ENCODE measurements at places on chromosomes 3 and 15.

- no peak for DNase-seq
Measured at GRCh38 chr15:49273734-49274318, 103.8 kb downstream of the GALK2 start.

DNA sequence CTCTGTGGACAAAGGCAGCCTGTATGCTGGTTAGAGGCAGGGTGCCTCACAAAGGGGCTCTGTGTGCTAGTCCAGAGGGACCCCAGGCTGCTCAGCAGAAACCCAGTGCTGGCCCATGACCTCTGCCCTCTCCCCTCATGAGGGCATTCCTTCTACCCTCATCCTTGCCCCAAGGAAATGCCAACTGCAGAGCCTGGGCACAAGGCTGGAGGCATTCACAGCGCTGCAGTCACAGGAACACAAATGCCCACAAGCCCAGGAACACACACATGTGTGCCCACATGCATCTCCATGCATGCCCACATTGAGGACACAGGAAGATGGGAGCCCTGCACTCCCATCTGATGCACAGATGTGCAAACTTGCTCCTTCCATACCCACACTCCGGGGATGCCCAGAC lies 3.8 kb downstream of the INKA1 start:
- DNase-seq, result no peak

DNA sequence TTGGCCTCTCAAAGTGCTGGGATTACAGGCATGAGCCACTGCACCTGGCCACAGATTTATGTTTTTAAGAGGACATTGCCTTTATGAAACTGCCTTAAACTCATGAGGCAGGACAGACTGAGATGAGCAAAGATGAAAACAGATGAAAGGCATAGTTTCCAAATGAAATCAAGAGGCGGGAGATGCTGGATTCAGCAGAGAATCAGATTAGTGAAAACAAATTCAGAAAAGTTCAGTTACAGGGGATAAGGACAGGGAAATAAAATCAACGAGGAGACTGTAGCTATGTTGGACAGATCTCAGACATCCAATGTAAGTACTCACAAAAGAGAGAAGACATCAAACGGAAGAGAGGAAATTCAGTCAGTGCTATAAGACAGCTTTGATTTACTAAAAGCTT lies 68.1 kb downstream of the ADAMTSL3 start:
- DNase-seq, result no peak

DNA sequence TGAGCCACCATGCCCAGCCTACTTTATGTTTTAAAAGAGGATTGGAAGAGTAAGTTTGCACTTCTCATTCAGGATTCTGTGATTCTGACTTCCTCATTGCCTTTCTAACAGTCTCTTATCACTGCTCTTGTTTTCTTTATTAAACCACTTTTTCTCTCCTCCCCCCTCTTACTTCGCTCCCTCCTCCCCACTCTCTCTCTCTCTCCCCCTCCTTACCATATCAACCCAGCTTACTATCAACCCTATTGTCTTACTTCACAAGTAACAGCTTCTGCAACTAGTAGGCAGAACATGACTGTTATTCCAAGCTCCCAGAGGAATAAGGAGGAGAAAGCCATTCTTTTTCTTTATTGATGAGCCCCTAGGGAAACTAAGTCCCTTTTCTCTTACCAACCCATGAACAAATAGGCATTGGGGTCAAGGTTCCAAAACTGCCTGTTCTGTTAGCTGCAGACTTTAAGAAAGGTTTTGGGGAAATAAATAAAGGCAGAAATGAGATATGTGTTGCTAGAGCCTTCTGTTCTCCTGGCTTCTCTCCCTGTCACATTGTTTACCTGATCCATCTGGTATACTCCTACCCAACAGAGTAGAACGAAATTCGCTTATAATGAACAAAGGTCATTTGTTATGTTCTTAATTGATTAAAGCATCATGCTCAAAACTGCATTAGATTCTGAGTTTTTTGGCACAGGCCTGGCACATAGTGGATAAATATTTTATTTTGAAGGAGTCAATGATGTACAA lies 56.4 kb upstream of the RASGRP1 start:
- no peak for DNase-seq

DNA sequence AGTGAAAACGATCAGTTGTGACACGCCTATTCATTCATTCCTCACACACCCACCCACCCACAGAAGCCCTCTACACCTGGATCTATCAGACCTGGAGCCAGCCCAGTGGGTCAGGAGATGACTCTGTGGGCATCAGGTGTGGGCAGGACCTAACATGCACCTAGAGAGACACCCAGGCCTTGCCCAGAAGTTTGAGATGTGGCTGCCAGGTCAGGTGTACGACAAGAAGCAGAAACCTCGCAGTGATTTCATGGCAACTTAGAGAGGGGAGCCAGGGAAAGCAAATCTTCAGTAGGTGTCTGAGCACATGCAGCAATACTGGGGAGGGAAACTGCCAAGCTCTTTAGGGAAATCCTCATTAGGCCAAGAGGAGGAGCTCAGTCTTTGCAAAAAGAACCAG lies 264.7 kb upstream of the ROPN1 start:
- DNase-seq, result no peak

Data from coronary artery (tissue), 2 donors.